AG20443 (cell line): ENCODE measurements at places on chromosomes 6 and 20.

GRCh38 chr6:144181639-144182038, 31.3 kb downstream of the STX11 start:
- no peak for DNase-seq

DNA sequence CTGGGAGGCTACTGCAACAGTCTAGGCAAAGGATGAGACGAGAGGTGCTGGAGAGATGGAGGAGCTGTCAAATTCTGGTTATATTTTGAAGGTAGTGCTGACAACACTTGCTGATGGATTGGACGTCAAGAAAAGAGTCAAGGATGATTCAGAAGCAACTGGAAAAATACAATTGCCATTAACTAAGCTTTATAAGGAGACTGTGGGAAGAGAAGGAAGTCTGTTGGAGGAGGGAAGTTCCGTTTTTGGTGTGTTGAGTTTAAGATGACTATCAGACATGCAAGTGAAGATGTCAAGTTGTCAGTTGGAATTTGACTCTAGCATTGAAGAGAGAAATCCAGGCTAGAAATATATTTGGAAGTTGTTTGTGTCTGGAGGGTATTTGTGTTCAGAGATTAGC, 358.1 kb downstream of the RNGTT start:
- DNase-seq, result no peak

- no peak for DNase-seq
These were observed 33.8 kb upstream of the ZFAND3 start for GRCh38 chr6:37785663-37786270.

- no peak for DNase-seq
These were observed 14.7 kb downstream of the CLDN20 start for GRCh38 chr6:155278319-155279049.

- no peak for DNase-seq
These were observed 525.1 kb downstream of the CDH26 start for GRCh38 chr20:60483371-60483770.

- no peak for DNase-seq
These were observed 573.3 kb downstream of the PKHD1 start for GRCh38 chr6:51513891-51514747.

DNA sequence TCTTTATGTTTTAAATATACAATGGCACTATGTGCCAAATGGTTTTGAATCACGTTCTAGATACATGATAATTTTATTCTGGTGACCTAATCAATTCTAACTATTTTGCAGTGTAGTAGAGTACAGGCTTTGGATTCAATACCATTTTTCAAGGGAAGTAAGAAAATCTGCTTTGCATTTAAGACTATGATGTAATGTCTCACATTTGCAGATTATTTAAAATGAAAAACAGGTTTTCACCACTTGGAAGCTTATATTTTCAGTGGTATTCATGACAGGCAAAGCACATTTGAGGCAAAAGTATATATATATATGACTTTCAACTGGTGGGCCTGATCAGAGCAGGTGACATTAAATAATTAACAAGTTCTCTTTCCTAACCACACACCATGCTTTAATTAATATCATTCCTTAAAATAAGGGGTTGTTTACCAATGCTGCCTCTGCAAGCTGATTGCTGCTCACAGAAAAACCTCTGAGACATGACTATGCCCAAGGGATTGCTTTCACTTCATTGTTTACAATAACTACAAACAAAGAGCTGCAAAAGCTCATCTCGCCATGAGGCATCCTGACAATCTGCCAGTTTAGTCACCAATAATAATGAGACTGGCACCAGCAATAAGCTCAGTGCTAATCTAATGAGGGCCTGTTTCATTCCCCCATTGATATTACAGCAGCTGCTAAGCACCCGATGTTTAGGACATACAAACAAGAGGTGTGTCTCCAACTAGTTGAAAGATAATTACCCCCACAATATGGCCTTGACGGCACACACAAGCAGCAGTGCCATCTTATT, 1176.0 kb upstream of the GJE1 start:
- DNase-seq, result peak; percentile 30

DNA sequence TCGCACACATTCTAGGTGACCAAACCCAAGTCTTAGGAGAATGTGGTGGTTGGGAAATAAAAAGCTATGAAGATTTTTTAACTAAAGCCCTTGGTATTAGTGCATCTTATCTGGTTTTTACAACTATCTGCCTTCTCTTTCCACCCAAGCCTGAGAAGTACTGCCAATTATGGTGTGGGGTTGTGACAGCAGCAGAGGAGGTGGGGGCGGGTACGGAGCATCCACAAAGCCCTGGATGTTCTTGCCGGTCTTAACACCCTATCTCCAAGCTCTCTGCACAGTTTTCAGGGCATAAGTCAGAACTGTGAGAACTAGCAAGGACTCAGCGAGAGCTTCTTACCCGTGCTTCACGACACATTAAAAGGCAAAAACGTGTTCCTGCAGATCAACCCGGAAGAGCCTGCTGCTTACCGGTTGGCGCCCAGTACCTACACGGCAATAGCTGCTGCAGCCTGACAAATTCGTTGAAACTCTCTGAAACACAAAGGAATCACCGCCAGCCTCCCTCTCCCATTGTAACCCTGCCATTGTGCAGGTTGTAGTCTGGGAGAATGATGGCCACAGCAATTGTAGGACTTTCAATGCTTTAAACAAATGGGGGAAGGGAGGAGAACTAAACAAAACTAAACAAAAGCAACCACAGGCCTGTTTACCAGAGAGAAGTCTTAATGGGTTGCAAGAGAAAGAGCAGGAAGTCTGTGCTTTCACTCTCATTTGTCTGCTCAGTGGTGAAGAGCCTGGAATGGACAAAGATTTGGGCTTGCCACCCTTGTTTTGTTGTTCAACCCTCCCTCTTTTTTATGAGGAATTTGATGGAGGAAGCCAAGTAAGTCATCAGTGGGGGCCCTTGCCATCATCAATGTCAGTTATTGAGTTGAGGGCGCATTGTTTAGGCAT, 461.0 kb upstream of the JARID2 start:
- DNase-seq, result no peak

DNA sequence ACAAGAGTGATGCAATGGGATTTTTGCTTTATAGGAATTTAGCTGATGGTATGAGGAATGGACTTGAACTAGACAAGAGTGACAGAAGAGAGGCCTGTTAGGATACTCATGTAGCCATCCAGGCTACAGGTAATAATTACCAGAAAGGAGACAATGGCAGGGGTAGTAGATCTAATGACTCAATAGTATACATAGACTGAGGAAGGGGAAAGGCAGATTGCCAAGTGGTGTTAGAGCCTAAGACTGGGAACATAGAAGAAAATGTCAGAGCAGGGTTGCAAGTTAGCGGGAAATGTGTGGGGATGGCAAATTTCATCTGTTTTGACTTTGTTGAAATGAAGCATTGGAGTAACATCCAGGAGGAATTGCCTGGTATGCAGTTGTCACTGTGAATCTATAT, 295.6 kb downstream of the UTRN start:
- DNase-seq, result no peak

- no peak for DNase-seq
These were observed 47.7 kb upstream of the PLN start for GRCh38 chr6:118500130-118501015.

- peak; percentile 11 for DNase-seq
These were observed 43.5 kb upstream of the TINAG start for GRCh38 chr6:54264581-54265272.

DNA sequence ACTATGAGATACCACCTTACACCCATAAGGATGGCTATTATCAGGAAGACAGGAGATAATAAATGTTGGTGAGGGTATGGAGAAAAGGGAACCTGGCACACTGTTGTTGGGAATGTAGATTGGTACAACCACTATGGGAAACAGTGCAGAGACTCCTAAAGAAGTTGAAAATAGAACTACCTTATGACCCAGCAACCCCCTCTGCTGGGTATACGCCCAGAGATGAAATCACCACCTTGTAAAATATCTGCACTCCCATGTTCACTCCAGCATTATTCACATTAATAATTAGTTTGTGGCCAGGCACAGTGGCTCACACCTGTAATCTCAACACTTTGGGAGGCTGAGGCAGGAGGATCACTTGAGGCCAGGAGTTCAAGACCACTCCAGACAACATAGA, 26.8 kb downstream of the ZBTB9 start:
- DNase-seq, result no peak

- peak; percentile 58 for DNase-seq
These were observed 21.9 kb downstream of the TOP1 start for GRCh38 chr20:41050361-41051008.

DNA sequence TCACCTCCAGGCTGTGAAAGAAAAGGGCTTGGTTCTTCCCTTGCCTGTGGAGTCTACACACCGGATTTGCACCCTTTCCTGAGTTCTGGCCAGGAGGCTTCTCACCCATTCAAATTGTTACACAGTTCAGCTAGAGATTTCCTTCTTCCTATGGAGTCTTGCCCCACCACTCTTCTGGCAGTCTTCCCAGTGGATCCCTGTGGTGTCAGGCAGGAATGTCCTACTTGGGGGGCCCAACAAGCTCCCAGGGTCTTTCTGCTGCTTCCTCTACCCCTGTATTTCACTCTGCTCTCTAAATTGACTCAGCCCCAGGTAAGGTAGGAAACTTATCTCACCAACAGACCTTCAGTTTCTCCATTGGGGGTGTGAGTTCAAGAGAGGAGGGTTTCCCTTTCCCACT, 14.0 kb upstream of the CST9L start:
- DNase-seq, result no peak

GRCh38 chr6:4103929-4104328, 25.0 kb upstream of the FAM217A start:
- DNase-seq, result peak; percentile 14

- DNase-seq, result peak; percentile 49
These were observed 20.2 kb downstream of the MCUR1 start for GRCh38 chr6:13794184-13794583.

DNA sequence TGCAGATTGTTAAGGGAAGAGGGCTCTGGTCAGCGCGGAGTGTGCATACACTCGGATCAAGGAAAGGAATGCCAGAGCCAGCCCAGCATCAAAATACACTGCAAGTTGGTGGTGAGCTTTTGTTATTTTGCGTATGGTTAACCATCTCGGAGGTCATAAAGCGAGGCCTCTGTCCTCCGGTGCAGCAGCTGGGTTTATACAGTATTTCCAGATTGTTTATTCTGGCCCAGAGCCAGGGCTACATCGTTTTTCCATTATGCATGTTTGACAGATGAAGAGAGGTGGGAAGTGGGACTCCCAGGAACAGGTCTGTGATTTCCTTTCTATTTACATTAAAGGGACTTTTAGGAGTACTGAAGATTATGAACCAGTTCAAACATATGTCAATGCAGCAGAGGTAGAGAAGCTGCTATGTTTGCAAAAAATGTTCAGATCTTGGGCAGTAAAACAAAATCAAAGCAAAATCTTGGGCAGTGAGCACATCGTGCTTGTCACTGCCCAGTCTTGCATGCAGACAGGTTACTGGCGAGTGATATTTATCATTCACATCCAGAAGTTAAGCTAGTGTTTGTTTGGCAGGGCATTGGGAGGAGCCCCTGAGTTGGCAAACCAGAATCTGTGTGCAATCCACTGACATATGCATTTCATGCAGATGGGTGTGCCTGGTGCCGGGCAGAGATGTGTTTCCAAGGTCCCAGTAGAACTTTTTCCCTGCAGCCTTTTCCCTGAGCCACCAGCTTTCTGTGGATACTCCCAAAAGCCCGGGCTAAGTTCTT, 256.3 kb upstream of the TAB2 start:
- no peak for DNase-seq

- no peak for DNase-seq
These were observed 318.6 kb downstream of the LRFN2 start for GRCh38 chr6:40268614-40269013.

DNA sequence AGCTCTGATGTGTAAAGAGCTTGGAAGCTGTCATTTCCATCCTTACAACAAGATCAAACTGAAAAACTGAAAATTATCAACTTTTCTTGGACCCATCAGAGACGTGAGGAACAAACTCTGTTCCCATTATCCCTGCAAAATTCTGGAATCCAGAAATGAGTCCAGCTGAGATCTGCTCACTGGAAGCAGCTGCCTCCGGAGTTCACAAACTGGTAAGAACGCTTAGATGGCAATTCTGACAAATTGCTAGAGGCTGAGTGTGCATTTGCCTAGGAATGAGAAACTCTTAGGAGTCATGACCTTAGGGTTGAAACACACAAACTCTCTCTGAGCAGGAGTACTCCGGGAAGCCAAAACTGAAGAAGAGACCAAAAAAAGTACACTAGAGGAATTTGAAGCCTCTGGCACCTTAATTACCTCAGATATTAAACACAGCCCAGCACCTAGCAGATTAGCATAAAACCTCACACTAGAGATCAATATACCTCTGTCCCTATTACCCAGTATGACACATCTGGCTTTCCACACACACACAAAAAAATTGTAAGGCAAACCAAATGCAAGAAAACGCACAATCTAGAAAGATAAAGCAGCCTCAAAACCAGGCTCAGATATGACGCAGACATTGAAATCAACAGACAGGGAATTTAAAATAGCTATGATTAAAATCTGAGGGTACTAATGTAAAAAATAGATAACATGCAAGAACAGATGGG, 233.5 kb upstream of the SGK1 start:
- peak; percentile 63 for DNase-seq

DNA sequence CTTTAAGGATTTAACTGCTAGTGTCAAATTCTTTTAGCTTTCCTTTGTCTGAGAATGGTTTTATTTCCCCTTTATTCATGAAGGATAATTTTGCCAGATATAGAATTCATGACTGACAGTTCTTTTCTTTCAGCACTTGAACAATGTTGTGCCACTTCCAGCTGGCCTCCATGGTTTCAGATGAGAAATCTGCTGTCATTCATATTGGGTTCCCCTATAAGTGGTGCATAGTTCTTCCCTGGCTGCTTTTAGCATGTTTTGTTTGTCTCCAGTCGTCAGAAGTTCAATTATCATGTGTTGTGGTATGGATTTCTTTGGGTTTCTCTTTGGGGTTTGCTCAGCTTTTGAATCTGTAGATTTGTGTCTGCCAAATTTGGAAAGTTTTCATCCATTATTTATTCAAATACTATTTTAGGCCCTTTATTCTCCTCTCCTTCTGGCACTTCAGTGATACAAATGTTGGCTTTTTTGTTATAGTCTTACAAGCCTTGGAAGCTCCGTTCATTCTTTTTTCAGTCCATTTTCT, 76.3 kb upstream of the TGM3 start:
- DNase-seq, result no peak

DNA sequence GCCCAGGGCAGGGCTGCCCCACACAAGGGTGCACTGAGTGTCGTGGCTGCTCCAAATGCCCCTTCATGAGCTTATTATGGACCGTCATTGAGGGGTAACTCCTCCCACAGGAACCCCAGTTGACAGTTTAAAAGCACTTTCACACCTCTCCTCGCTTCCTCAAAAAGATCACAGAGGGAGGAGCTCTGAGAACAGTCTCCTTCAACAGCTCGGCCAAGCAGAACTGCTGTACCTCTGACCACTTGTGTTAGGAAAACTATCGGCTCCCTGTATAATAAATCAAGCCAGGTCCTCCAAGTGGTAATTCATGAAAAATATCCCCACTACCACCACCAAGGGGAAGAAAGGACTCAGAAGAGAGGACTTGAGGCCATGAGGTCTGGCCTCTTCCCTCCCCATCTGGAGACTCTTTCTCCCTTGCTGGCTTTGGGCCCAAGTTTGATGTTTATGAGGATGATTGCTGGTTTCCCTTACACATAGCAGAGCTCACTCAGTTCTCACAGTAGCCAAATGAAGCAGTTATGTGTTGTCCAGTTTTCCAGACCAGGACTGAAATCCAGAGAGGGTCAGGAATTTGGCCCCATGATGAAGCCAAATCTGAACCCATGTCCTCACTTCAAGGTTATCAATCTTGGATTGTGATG, 8.7 kb downstream of the SNX21 start:
- peak; percentile 55 for DNase-seq

GRCh38 chr6:157774153-157775135, 48.6 kb upstream of the SNX9 start:
- DNase-seq, result peak; percentile 63

- DNase-seq, result no peak
These were observed 19.7 kb upstream of the NRSN1 start for GRCh38 chr6:24106291-24106690.
